Endodermal cell (in vitro differentiated cells): ENCODE measurements at places on chromosomes 11 and 22. TPM values are rescaled to one million over a fixed set of nuclear protein-coding genes. Genes with fewer than 3 reads are reported as not detected.
A peak's percentile ranks its signal among the peaks of the same experiment; 100 is the strongest.

ZBTB16 gene
- 5.0 to 8.8 TPM (median 5.8 TPM) in 3 replicates for total RNA-seq

TUBA8 gene
- 0.54 to 0.82 TPM (median 0.58 TPM) in 3 replicates for total RNA-seq

MMP10 gene
- not detected in 3 replicates for total RNA-seq

- DNase-seq, result no peak
Measured at GRCh38 chr11:2741377-2742131, 41.8 kb upstream of the KCNQ1OT1 start.

- DNase-seq, result no peak
Measured at GRCh38 chr11:76436020-76436419, 8.8 kb upstream of the EMSY start.

GRCh38 chr11:84721561-84721961 lies 905.6 kb downstream of the DLG2 start:
- peak; percentile 34 for DNase-seq

DNA sequence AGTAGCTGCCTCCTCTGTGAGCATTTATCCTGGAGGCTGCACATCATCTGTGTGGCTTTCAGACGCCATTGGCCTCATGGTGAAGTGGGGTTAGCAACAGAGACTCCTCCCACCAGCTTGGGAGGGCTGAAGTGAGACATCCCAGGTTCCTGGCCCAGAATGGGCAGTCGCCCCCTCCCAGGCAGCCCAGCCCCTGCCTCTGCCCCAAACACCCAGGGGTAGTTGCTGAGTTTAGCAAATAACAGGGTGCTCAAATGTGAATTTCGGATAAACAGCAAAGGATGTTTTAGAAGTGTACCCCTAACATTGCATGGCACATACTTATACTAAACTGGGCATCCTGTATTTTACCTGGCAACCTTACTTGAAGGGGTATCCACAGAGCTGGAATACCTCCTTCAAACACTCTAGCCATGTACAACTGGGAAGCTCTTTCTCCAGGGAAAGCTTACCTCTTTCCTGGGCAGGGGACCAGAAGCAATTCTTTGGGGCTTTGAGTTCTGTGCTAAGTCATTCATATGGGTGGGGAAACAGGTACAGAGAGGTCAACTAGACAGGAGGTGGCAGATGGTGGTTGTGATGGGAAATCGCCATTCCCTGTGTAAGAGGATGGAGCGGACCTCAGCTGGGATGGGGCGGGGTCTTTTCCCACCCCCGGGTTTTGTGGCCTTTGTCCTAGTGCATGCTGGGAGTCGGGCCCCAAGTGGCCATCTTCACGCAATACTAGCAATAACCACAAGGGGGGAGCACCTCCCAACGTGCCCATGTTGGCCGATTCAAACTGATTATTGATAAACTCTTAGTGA lies 19.3 kb downstream of the MTFP1 start:
- peak; percentile 93 for DNase-seq

GRCh38 chr11:69512790-69513189 lies 31.3 kb downstream of the LINC01488 start:
- DNase-seq, result peak; percentile 38

DNA sequence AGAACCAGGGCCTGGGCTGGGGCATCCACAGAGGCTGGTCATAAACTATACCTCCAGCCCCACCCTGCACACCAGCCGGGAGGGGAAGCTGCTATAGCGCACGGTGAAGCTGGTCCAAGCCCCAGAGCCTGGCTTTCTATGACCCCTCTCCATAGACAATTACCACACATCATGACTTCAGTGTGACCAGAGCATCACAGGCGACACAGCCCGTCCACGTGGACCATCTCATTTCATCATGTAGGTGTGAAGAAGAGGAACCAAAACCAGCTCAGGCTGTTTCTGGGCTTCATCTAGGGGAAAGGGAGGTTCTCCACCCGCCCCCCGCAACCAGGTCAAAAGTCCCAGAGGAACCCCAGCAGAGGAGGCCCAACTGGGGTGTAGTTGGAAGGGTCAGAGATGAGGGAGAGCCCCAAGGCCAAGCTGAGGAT lies 3.0 kb downstream of the CXCR5 start:
- no peak for DNase-seq

DNA sequence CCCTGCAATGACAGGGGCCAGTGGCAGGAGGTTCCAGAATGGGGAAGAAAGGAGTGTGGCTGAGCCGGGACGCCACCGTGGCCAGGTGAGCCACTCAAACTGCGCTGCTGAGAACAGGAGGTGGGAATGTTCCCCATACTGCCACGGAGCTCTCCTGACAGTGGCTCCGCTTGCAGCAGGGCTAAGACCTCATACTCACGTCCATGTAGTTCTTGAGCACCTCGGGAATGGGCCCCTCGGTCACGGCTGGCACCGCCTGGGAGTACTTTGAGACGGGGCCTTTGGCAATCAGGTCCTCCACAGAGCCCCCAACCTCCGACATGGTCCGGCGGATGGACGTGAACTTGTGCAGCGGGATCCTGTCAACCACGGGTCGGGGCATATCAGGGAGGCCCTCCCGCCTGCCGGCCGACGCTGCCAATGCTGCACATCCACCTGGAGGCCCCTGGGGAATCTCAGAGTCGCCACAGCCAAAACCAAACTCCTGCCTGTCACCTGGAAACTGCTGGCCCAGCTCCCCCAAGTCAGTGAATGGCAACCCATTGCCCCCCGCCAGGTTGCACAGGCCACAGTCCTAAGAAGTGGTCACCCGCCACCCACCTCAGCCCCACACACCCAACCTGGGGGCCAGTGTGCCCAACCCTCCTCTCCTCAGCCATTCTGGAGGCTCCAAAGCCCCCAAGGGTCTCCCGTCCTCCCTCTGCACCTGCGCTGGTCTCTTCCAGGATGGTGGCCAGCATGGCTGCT lies 2.4 kb downstream of the CTSD start:
- DNase-seq, result no peak

- DNase-seq, result no peak
Measured at GRCh38 chr11:132632641-132633124, 899.6 kb downstream of the OPCML start.

GRCh38 chr11:110113505-110113904 lies 20.3 kb downstream of the ZC3H12C start:
- DNase-seq, result no peak
